Lung (tissue), 17 donors: ENCODE measurements at places on chromosomes 5 and 9. TPM values are rescaled to one million over a fixed set of nuclear protein-coding genes. Genes with fewer than 3 reads are reported as not detected.
A peak's percentile ranks its signal among the peaks of the same experiment; 100 is the strongest.

GRCh38 chr9:129334105-129334935 lies 156.3 kb upstream of the IER5L start:
- no peak overlapping the region for H3K4me3 ChIP-seq
- DNase-seq, result peak; percentile 97
- no peaks in the 10 kb centered on the region for H3K36me3 ChIP-seq
- H3K4me1 ChIP-seq, result peaks cover 19% of the 10 kb centered on the region
- no peaks in the 10 kb centered on the region for H3K27me3 ChIP-seq

DNA sequence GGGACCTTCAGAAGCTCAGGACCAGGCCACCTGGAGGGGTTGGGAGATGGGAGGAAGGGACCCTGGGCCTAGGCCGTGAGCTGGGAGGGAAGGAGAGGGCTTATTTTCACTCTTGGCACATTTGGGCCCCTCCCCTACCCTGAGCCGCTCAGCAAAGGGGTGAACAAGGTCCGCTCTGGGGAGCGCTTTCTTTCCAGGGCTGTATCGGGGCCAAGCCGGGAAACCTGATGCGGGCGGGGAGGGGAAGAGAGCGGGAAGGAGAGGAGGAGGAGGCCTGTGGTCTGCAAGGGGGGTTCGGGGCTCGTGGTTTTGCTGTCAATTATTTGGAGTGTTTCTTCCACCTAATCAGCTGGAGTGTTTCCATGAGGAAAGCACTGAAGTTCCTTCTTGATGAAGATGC lies 62.7 kb upstream of the RXRA start:
- peak; percentile 65 for DNase-seq
- no peak overlapping the region for H3K27ac ChIP-seq
- no peaks in the 10 kb centered on the region for H3K4me1 ChIP-seq
- no peaks in the 10 kb centered on the region for H3K27me3 ChIP-seq
- H3K4me3 ChIP-seq, result no peak overlapping the region

DNA sequence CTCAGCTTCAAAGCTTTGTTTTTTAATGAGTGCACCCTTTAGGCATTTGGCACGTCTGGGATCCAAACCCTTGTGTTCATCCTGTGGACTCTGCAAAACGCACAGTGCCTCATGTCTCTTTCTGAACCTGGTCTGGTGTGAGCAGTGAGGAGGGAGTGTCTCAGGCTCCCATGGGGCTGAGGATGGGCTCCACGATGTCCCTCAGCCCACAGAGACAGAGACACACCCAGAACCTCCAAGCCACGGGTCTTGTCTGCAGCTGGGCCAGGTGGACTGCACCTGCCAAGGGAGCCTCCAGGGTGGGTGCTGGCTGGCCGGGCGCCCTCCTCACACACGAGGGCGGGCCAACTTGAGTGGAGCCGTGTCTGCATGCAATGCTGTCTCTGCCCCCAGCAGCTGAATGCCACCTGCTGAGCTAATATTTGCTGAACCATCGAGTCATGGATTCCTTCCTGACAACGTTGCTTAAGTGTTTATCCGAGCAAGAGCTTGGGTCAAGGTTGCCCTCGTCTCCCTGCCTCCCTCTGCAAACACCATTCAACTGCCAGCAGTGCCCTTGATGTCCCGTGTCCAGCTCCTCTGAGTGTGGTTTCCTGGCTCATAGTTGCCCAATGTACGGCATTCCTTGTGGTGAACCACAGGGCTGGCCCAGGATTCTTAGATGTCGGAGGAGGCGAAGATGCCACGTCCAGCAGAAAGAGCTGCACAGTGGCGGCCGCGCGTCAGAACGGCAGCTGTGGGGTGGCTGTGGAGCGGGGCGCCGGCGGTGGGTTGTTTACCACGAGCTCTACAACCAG lies 31.4 kb upstream of the LPCAT1 start:
- peak; percentile 62 for DNase-seq
- no peaks in the 10 kb centered on the region for H3K27me3 ChIP-seq
- H3K36me3 ChIP-seq, result no peaks in the 10 kb centered on the region

DNA sequence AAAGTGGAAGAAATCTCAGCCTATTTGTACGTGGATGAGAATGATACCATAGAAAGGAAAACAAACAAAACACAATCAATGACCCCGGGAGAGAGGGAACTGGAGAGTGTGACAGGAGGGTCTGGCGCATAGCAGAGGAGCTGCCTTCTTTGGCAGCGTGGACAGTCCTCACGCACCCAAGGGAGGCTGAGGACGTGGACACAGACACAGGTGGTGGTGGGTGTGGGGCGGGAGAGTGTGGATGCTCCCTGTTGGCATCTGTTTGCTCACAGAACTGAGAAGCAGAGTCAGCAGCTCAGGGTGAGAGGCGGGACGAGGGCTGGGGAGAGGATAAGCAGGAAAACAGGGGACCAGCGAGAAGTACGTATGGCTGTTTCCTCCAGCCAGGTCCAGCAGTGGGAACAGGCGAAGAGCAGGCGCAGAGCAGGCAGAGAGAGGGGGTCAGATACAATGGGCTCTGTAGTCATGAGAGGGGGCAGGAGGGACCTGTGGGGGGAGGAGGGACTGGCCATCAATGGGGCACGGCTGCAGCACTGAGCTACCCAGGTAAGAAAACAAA lies 10.0 kb downstream of the CMBL start:
- H3K27ac ChIP-seq, result no peak overlapping the region
- H3K27me3 ChIP-seq, result no peaks in the 10 kb centered on the region
- no peak for DNase-seq
- H3K4me3 ChIP-seq, result no peak overlapping the region
- H3K36me3 ChIP-seq, result no peaks in the 10 kb centered on the region

- H3K4me3 ChIP-seq, result no peak overlapping the region
- H3K27ac ChIP-seq, result no peak overlapping the region
- DNase-seq, result no peak
- no peaks in the 10 kb centered on the region for H3K27me3 ChIP-seq
These were observed 478.5 kb upstream of the SMARCA2 start for GRCh38 chr9:1536522-1537170.

- no peak overlapping the region for H3K4me3 ChIP-seq
- no peaks in the 10 kb centered on the region for H3K36me3 ChIP-seq
- no peaks in the 10 kb centered on the region for H3K27me3 ChIP-seq
- H3K27ac ChIP-seq, result no peak overlapping the region
- H3K4me1 ChIP-seq, result peaks cover 3% of the 10 kb centered on the region
These were observed 65.8 kb upstream of the PAPPA start for GRCh38 chr9:116087751-116088194.

DNA sequence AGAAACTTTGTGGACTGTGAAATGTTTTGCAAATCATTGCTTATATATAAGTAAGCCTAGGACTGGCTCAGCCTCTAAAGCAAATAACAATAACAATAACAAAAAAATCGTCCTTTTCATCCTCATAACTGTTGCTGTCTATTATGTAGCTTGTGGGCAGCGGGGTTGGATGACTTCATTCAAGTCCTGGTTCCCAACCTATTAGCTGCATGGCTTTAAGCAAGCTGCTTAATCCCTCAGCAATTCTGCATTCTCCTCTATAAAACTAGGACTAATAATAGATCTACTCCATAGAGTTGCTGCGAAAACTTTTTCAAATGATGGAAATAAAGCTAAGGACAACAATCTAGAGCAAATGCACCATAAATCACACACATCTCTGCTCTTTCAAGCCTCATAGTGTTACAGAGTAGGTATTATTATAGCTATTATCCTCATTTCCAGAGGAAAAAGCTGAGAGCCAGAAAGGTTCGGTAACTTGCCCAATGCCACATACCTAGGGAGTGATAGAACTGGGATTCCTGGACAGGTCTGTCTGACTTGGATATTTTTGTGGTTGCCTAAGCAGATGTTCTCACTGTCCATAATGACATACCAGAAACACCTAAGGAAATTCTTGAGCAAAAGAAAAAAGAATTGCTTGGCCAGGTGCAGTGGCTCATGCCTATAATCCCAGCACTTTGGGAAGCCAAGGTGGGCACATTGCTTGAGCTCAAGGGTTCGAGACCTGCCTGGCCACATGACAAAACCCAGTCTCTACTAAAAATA lies 98.8 kb upstream of the ADRA1B start:
- no peak overlapping the region for H3K27ac ChIP-seq
- H3K4me3 ChIP-seq, result no peak overlapping the region

DNA sequence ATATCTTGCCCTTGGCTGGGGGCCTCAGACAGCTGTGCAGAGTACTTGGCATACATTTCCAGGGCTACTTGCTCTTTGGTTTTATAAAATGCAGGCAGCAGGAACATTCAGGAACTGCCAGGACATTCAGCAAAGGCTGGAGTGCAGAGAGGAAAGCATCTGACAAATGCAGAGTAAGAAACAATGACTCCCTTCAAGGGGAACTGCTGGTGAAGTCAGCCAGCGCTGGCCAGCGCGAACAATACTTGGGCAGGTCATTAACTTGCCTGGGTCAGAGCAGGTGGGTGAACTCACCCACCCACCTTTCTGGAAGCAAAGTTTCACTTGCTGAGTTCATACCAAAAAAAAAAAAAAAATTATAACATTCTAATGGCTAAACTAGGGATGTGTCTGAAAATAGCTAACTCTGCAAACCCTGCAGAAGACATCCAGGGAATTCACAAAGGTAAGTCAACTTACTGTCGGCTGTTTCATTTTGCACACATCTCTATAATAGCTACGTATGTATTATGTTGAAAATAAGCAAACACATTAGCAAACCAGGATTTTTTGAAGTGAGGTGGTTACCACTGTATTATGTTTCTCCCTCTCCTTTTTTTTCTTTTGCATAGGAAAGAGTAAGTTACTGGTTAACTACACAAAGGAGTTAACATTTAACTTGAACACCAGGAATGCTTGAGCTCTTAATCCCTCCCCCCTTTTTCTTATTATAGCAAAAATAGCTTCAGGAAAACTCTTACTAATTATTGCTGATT lies 152.2 kb downstream of the GLIS3 start:
- DNase-seq, result no peak
- no peaks in the 10 kb centered on the region for H3K36me3 ChIP-seq
- H3K4me1 ChIP-seq, result peaks cover 2% of the 10 kb centered on the region
- H3K27ac ChIP-seq, result no peak overlapping the region
- no peak overlapping the region for H3K4me3 ChIP-seq

DNA sequence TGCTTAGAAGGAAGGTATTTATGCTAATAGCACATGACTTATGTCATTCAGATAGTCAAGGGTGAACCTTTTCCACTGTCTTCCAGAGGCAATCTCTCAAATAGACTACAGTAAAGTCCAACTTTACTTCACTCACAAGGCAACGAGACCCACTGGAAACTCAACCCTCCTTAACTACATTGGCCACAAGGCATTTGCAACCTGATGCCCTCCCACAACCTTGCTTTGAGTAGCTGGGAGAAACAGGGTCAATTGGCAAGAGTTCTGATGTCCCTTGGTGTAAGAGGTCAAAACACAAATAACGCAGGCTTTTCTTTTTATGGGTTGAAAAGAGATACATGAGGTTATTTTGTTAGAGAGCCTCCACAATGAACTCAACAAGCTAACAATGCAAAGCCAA lies 6.1 kb downstream of the GAS1 start:
- no peak for DNase-seq
- H3K4me3 ChIP-seq, result no peak overlapping the region
- no peak overlapping the region for H3K27ac ChIP-seq
- H3K36me3 ChIP-seq, result no peaks in the 10 kb centered on the region

DNA sequence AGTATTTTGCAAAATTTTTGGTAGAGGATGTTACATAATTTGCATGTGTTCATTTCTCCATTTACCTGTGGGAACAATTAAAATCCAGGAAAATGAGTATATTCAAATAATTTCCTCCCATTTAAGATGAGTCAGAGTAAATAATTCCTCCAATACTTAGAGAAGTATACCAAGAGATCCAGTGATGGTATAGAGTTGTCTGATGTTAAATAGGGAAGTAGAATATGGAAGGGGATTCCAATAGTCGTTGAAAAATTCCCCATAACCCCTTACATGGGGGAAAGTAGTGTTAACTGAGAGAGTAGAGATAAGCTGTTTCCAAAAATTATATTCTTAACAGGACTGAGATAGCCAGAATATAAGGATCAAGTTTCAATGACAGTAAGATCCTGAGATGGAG lies 15.7 kb downstream of the CD274 start:
- H3K4me1 ChIP-seq, result no peaks in the 10 kb centered on the region
- no peak overlapping the region for H3K27ac ChIP-seq
- H3K4me3 ChIP-seq, result no peak overlapping the region
- DNase-seq, result no peak

DNA sequence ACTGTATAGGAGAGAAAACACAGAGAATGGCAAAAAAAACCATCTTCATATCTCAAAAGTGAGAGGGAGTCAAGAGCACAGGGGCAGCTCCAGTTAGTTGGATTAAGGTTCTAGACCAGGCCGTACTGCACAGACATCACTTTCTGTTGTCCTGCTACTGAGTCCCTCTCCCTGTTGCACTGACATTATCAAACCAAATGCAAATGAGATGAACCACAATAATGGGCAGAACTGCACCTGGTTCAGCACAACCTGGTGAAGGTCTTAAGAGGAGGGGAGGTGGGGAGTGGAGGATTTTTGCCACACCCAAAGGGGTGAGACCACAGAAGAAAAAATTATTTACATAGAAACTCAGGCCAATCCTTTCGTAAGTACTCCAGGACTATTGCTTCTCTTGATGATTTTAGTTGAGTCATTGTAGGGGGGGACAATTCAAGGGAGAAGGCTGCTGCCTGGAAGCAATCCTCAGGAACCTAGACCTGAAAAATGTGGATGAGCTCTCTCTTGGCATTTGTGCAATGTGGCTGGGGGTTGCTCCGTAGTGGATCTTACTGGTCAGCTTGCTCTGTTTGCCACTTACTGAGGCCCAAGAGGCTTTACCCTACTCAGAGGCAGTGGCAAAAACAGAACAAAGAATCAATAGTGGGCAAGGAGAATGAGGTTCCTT lies 94.5 kb upstream of the PPP1R2B start:
- no peaks in the 10 kb centered on the region for H3K27me3 ChIP-seq
- H3K4me3 ChIP-seq, result no peak overlapping the region
- no peak for DNase-seq
- peaks cover 3% of the 10 kb centered on the region for H3K36me3 ChIP-seq
- H3K27ac ChIP-seq, result no peak overlapping the region
- no peaks in the 10 kb centered on the region for H3K4me1 ChIP-seq

DNA sequence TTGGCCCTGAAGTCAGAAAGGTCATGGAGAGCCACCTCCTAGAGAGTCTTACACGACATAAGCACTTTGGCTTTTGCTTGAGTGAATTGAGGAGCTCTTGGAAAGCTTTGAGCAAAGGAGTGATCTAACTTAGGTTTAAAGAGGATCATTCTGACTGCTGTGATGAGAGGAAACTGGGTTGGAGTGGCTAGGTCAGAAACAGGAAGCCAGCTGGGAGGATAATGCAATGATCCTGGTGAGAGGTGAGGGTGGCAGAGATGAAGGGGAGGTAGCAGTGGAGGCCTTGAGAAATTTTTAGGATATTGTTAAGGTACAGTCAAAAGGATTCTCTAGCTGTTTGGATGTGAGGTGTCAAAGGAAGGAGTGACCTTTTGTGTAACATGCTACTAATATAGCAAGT lies 32.2 kb upstream of the ROPN1L start:
- no peak for DNase-seq
- H3K36me3 ChIP-seq, result peaks cover 56% of the 10 kb centered on the region
- no peaks in the 10 kb centered on the region for H3K4me1 ChIP-seq
- H3K27ac ChIP-seq, result no peak overlapping the region

Gene GPR151
- not detected for total RNA-seq

Gene MELK
- 2.0 TPM for total RNA-seq

Gene SLC6A18
- not detected for total RNA-seq

Gene FOXI1
- not detected for total RNA-seq

Gene HTR1A
- total RNA-seq, result not detected

Gene ARHGEF28
- 13.0 TPM for total RNA-seq

Gene ZFYVE16
- 34.1 TPM for total RNA-seq

Gene EIF4EBP3
- 5.2 TPM for total RNA-seq

Gene JADE2
- 24.4 TPM for total RNA-seq

Gene OXCT1
- total RNA-seq, result 17.3 TPM

Gene PHF24
- 0.48 TPM for total RNA-seq
